ENCODE measurements at places on chromosomes 6 and 20.

- DNase-seq, result no peak
These were observed 8.1 kb upstream of the EEF1A1 start for GRCh38 chr6:73528897-73529296.

GRCh38 chr20:5689463-5689862 lies 60.7 kb upstream of the SHLD1 start:
- DNase-seq, result no peak

DNA sequence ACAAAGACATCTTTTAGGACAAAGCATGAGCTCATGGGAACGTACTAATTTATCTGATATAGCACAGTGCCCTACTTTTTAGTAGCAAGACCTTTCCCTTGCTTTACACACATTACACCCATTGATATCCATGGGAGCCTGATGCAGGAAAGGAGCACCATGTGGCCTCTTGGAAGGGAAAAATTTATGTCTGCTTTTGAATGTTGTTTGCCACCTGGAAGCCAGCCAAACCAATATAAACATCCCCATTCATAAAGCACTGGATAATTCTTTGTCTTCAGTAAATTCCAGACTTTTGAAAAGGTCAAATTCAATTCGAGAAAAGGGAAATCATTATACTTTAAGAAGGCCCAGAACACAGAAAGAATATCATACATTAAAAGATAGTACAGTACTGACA lies 152.3 kb upstream of the BEND6 start:
- DNase-seq, result no peak

DNA sequence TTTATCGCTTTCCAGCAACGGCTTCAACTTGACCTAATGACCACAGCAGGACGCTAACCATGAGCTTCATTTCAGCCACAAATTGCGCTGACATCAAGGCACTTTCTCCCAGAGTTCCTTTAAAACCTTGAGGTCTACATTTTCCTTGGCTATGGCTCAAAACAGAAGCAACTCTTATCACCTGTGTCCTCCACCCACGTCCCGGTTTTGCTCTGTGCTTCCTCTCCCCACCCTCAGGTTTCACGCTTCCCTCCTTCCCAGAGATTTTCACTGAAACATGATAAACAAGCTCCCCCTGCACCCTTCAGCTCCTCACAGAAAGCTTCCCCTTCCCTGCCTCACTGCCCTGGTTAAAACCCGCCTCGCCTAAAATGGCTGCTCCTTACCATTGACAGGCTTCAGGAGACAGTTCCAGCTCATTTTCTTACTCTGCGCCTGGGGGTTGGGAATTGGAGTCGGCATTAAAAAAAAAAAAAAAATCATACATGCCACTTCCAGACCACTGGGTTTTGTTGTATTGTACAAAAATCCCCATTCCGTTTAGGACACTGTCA lies 229.5 kb downstream of the UBE3D start:
- no peak for DNase-seq

DNA sequence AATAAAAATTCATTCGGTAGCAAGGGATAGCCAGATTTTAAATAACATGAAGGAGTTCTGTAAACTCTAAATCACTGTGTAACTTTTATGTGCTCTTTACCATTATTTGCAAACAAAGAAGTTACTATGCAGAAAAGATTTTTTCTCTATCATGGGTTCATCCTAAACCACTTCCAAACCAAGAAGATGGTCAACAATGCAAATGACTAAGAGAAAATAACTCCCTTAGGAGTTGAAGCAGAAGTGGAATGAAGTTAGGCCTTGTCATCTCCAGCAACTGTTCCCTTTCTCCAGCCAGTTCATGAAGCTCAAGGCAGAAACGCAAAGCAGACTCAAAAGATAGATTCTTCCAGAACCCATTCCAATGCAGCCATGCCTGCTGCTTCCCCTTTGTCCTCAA lies 66.0 kb downstream of the MBOAT1 start:
- DNase-seq, result no peak

- DNase-seq, result no peak
These were observed 45.3 kb downstream of the GGTLC1 start for GRCh38 chr20:23943304-23943703.

DNA sequence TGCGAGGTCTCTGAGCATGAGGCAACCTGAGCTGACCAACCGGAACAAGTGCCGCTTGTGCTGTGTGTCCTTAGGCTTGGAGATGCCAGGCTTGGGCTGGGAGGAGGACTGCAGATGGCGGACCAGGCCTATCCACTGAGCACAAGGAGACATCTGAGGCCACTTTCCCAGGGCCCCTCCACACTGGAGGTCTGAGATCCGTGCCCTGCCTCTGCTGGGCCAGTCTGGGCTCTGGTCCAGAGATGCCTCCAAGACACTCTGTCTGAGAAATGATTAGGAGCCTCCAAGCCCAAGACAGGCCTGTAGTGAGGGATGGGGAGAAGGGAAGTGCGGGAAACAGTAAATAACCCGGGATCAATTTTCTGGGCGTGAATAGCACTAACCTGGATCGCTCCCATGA lies 3.0 kb upstream of the MLN start:
- no peak for DNase-seq

DNA sequence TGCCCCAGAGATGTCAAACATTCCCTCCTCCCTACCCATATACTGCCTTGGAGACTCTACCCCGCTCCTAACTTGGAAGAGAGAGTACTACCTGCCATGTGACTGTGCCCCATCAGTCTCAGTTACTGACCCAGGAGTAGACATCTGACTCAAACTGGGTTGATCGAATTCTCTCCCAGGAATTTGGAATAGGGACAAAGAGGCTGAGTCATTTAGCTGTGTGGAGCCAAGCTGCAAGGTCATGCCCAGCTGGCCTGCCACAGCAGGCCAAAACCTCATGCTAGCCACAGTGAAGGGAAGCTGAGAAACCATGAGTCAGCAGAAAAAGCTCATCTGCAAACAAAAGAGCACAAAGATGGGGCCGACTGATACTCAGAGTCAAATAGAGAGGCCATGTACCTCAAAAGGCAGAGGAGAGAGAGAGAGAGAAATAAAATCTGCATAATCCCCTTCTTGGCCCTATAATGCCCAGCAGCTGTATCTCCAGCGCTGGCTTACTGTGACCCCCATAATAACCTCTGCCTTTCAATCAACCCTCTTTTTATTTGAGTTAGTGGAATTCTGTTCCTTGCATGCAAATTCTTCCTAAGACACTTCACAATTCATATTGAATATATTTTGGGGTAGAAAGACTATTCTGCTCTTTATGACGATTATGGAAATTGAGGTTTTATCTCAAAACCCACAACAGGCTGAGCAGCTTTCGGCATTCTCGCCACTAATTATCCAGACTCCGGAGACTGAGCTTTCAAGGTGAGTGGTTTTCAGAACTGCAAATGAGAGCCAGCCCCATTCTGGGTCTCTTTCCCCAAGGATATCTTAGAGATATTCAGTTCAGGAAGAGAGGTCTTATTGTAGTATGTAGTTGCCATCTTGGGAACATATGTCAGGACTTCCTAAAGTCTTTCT lies 21.4 kb upstream of the AKIRIN2 start:
- no peak for DNase-seq

DNA sequence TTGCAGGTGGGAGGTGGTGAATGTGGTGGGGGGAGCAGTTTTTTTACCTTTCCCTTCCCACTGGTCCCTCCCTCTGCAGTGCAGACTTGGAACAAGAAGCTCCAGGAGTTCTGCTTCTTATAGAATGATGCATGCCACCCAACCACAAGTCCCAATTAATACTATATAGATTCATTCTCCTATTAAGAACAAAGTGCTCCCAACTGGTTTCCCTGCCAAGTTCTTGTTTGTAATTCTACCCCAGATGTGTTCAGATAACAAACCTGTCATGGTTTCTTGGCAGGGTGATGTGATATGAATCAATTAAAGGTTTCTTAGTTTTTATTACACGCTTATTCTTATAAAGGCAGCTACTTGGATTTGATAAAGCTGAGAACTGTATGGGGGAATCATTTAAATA lies 23.9 kb downstream of the HDDC2 start:
- no peak for DNase-seq

DNA sequence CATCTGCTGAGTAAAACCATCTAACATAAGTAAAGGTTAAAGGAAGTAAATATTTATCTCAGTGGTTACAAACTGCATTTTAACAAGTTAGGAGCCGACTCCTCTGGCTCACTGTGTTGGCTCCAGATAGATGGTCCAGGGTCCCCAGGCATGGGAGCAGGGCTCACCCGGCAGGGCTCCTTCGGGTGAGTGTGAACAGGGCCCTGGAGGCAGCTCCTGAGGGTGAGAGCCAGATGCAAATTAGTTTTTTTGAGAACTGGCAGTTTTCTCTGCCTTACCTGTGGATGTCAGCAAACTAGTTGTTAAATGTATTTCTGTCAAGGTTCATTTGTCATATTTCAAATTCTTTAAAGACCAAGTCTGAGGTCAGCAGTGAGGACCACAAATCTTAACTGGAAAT lies 21.5 kb downstream of the TPBG start:
- no peak for DNase-seq

GRCh38 chr6:73585566-73586415 lies 65.0 kb upstream of the EEF1A1 start:
- no peak for DNase-seq

DNA sequence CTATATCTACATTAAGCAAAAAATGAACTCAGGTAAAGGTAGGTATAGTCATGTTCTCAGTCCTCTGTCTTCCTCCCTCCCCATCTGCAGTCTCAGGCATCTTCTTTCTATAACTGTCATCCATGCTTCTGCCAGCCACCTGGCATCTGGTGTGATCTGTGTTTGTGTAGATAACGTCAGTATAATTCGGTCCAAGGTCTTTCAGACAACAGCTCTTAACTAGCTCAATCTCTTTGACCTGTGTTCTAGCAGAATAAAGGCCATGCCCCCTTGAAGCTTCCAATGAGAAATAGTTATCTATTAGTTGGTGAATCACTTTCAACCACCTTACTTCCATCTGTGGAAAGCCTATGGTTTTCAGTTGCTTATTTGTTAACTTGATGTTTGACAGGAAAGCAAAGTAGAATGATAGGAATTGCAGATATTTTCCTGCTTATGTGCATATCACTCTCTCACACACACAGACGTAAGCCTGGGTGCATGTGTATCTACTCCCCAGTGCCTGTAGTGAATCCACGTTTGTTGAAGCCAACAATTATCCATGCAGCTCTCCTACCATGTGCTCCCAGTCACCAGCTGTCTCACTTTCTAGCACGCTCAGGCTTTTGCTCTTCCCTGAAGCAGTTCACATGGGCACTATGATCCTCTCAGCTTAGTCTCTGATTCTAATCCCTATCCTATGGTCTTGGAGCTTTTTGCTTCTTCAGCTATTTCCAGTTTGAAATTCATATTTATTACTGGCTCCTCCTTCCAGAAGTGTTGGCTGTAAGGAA lies 433.7 kb upstream of the MANEA start:
- no peak for DNase-seq

All from stimulated activated CD4-positive, alpha-beta T cell treated with anti-CD3 and anti-CD28 coated beads, Interleukin-12 subunit alpha, Interleukin-12 subunit beta, amount 100 ng/mL, for 48 hours (primary cell).